ENCODE measurements at places on chromosomes 16 and 17.

- DNase-seq: no peak
Measured at GRCh38 chr16:20948444-20948843, 47.9 kb downstream of the LYRM1 start.

GRCh38 chr17:35586569-35587073, 501 bp upstream of the AP2B1 start:
- DNase-seq: no peak

DNA sequence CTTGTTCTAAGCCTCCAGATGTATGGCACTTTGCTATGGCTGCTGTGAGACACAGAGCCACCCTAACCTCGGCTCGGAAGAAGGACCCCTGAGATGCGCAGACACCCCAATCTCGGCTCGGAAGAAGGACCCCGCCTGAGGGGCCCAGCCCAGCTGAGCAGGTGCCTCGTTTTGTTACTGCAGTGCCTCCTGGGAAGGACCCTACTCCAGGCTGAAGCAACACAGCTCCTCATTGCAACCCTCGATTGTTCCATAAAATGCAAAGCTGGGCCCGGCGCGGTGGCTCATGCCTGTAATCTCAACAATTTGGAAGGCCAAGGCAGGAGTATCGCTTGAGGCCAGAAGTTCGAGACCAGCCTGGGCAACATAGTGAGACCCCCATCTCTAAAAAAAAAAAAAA, 61.3 kb downstream of the C16orf95 start:
- DNase-seq: no peak

- no peak for DNase-seq
Measured at GRCh38 chr16:23408823-23409298, 44.1 kb downstream of the COG7 start.

- DNase-seq: no peak
Measured at GRCh38 chr16:67150047-67150832, 558 bp downstream of the B3GNT9 start.

DNA sequence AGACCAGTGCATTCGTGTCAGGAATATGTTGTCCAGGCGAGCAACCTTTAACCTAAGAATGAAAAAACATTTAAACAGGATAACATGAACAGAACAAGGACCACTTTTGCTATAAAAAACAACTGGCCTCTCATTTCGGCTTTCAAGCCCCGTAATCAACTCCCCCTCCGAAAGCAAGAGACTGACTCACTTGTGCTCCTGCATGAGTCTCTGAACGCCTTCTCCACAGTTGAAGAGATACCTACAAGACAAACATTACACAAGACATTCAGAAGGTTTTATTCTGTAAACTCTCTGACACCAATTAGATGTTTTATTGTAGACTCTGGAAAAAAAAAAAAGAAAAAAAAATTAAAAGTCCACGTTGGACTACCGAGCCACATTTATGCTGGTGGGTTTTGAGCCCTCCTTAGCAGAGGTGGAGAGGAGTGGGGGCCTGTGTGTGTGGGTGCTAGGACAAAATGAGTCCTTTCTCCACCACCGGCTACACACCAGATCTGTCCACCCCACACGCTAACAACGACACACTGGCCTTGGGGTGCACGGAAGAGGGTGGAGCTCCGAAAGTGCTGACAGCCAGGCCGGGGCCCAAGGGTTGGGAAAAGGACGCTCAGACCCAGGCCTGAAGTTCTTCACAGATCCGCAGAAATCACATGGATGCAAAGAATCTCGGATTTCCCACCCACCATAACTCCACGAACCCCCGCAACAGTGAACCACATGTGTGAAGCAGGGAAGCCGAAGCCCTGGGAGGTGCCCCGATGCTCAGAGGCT, 759 bp downstream of the ELAC2 start:
- no peak for DNase-seq

- no peak for DNase-seq
Measured at GRCh38 chr16:68216240-68216639, 19.7 kb downstream of the ESRP2 start.

DNA sequence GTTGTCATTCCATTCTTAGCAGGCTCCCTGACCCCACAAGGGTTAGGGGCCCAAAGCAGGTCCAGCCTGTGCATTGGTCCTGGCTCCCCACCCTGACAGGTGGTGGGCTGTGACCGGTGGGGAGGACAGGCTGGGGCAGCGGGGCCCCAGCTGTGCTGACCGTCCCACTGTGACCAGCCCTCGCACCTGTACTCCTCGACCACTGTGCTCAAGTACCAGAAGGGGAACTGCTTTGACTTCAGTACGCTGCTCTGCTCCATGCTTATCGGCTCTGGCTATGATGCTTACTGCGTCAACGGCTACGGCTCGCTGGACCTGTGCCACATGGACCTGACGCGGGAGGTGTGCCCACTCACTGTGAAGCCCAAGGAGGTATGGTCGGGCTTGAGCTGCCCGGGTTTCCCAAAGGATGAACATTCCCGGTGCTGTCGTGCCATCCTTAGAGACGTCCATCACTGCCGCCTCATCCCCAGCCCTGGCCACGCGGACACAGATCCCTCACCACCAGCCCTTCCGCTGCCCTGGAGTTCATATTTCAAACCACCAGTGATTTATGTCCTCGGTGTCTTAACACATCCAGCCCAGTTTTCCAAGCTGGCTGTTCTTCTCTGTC, 7.3 kb downstream of the DRC7 start:
- DNase-seq: peak; percentile 52

DNA sequence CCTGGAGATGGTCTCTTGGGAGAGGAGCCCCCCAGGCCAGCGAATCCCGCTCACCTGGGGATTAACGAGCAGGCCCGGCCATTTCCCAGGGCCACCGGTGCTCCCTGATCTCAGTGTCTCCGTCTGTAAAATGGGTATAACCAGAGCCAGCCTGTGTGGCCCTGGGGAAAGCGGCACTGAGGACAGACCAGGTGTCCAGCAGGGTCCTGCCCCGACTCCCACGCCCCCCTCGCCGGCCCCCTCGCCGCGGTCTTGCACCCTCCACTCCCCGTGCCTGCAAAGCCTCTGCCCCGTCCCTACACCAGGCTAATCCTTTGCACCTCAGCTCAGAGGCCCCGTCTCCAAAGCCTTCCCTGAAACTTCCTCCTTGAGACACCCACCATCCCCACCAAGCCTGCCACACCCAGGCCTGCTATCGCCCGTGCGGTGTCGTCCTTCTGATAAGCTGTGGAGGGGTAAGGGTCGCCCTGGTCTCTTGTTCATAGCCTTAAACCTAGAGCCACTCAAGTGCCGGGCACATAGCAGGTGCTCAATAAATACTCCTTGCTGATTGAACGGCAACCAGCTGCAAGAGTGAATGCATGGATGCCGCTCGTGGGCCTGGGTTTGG, 259.1 kb downstream of the C16orf95 start:
- DNase-seq: peak; percentile 54

DNA sequence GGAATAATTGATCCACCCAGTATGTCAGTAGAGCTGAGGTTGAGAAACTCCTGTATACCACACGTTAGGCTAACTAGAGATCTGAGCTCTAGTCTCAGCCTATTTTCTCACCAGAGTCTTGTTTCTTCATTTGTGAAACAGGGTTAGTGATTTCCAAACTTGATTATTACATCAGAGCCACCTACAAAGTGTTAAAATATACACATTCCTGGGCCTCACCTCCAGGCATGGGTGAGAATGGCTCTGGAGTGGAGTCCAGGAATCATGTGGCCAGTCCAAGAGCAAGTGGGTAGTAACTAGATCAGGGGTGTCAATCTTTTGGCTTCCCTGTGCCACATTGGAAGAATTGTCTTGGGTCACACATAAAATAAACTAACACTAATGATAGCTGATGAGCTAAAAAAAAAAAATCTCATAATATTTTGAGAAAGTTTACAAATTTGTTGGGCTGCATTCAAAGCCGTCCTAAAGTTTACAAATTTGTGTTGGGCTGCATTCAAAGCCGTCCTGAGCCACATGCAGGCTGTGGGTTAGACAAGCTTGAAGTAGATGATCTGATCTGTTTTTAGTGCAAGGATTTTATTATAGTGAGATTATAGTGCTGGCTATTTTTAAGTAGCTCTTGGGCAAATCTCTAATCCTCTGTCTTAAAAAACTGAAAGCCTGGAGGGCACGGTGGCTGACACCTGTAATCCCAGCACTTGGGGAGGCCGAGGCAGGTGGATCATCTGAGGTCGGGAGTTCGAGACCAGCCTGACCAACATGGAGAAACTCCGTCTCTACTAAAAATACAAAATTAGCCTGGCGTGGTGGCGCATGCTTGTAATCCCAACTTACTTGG, 20.4 kb downstream of the PRCD start:
- DNase-seq: no peak

DNA sequence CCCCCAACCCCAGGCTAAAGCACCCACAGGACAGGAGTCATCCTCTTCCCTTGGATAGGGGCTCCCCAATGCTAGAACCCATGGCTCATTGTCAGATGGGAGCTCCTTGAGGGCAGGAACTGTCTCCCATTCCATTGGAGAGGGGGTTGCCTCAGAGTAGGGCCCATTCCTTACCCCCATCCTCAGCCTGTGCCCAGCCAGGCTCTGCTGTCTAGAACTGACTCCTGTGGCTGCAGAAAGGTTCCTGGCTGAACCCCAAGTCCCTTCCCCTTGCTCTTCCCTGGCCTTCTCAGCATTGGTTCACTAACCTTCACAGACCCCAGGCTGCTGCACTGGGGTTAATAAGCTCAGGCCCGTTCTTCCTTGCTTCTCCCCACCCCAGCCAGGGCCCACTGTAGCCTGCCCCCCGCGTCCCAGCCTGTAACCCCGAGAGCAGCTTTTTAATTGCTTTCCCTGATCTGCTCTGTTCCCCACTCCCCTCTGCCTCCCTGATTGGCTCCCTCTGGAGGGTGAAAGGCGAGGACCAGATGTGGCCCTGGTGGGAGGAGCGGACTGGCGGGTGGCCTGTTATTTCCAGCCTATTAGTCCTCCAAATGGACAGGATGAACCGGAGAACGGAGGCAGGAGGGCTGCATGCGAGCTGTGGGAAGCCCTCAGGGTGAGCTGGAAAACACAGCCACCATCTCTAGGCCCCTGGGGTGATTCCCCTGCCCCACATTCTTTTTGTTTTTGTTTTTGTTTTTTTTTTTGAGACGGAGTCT, 6.0 kb upstream of the GFAP start:
- no peak for DNase-seq

DNA sequence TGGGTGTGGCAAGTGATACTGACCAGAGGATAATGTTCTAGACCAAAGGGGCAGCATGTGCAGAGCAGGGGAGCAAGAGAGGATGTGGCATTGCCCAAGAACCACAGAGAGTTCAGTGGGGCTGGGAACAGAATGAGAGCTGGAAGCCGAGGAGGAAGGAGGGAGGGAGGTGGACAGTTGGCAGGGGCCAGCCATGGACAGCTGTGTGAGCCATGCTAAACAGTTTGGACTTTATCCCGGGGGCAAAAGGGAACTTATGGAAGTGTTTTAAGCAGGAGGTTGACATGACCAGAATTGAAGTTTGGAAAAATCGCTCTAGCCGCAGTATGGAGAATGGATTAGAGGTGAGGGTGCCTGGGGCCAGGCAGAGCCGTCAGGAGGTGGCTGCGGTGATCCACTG, 29.4 kb upstream of the TMEM132E start:
- DNase-seq: no peak

- DNase-seq: no peak
Measured at GRCh38 chr17:13078591-13079385, 61.0 kb upstream of the ELAC2 start.

GRCh38 chr16:9922441-9922840, 259.8 kb downstream of the GRIN2A start:
- DNase-seq: no peak

DNA sequence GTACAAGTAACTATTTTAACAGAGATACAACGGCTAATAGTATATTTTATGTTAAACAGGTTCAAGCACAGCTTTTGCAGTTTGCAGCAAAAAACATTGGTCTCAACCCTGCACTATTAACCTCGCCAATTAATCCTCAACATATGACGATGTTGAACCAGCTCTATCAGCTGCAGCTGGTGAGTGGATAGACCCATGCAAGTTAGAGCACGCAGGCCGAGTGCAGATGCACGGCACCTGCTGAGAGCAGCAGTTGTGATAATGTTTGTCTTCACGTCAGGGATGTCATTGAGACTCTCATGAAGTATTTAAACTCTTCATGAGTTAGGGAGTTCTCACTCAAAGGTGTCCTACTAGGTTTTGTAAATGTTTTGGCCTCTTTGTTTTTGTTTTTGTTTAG, 45.6 kb downstream of the TMC6 start:
- DNase-seq: no peak

DNA sequence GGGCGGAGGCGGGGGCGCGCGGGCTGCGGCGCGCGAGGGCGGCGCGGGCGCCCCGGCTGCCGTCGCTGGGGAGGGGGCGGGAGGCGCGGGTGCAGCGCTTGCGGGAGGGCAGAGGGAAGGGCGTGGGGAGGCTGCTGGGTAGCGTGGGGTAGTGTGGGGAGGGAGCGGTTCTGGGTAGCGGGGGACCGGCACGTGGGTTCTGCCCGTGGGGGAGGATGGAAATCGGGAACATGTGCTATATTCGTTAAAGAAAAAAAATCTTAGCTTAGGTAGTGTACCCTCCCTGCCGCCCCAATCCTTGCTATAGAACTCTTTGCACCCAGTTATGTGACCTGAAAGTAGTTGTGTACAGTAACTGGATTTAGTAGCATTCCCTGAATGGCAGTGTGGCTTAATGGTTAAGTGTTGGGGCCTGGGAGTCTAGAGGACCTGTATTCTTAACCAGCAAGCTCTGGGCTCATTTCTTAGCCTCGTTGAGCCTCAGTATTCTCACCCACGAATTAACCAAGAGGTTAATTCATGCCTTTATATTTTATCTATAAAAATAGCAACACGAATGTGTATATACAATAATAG, 646 bp downstream of the RABEP1 start:
- no peak for DNase-seq

GRCh38 chr16:66144641-66145040, 221.8 kb upstream of the CDH5 start:
- no peak for DNase-seq

- DNase-seq: no peak
Measured at GRCh38 chr17:81918832-81919545, 1.0 kb upstream of the SIRT7 start.

DNA sequence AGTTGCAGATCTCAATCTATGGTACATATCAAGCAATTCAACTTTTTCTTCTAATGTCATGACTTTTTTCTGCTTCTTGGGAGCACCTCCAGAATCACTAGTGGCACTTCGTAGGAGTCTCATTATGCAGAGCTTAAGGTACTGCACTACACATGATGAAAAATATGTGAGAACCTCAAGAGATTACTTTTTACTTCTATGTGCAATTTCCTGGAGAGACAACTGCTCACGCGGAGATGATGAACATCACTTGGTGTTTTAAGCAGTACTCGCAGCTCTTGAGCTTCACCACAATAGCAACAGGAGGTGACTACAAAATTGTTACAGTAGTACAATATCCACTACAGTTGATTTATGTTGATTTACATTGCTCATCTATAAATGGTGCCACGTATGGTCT, 79.7 kb downstream of the MRTFB start:
- no peak for DNase-seq

All from suprapubic skin (tissue), 4 donors.